Cortex of kidney (tissue), 1 donor: ENCODE measurements at places on chromosomes 6 and 20.

GRCh38 chr20:52127309-52127708 lies 64.3 kb downstream of the ZFP64 start:
- DNase-seq: no peak

- no peak for DNase-seq
Observed at GRCh38 chr20:49713753-49714712, at the start of gene B4GALT5. B4GALT5 (minus strand) TSS chr20:49713878; CDS start chr20:49713690, 188 bp downstream.

GRCh38 chr6:30156262-30156599 lies 4.8 kb downstream of the TRIM10 start:
- no peak for DNase-seq

DNA sequence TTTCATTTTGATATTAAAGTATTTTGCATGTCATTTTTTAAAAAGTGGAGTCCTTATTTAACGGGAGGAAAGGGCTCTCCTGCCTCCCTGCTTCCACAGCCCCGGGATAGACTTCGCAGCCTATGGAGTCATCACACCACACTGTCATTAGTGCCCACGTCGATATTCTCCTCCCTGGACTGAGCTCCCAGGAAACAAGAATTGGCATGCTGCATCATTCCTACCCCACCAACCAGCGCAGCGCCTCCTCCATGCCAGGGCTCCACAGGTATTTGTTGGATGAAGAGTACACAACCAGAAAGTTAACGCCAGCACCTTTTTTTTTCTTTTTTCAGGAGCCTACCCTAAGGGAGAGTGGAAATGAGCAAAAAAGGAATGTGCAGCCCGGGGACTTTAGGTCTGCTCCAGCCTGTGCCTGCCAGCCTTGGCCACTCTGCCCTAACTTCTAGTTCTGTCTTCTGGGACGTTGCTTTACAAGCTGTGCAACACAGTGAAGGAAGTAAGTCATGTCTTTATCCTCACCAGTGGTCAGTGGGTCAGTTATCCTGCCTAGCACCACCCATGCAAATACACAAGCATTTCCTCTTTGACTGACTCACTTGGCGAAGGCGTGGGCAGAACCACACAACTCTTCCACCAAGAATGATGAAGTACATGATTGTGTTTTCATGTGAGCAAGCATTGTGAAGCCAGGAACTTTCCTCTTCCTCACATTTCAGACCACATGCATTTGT lies 180.7 kb upstream of the UST start:
- no peak for DNase-seq

- no peak for DNase-seq
Observed at GRCh38 chr6:18218233-18218632, 46.1 kb downstream of the DEK start.

DNA sequence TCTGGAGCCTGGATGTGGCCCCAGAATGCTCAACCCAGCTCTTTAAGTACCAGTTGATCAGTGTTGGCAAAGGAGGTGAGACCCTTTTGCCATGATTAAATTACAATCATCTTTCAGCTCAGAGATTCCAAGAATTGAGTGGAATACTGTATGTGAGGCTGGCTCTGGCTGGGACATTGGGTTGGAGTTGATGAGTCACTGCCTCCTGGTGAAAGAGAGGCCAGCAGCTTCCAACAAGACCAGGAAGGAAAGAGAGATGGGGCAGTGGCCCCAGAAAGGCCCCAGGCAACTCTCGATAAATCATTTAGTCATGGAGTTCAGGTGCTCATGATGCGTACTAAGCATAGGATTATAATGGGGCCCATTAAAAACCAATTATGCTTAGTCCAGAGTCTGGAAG lies 2.1 kb downstream of the TGM6 start:
- DNase-seq: no peak

- DNase-seq: no peak
Observed at GRCh38 chr6:36962874-36963273, 8.3 kb downstream of the PI16 start.

GRCh38 chr6:102458990-102459389 lies 1065.5 kb downstream of the GRIK2 start:
- DNase-seq: no peak

DNA sequence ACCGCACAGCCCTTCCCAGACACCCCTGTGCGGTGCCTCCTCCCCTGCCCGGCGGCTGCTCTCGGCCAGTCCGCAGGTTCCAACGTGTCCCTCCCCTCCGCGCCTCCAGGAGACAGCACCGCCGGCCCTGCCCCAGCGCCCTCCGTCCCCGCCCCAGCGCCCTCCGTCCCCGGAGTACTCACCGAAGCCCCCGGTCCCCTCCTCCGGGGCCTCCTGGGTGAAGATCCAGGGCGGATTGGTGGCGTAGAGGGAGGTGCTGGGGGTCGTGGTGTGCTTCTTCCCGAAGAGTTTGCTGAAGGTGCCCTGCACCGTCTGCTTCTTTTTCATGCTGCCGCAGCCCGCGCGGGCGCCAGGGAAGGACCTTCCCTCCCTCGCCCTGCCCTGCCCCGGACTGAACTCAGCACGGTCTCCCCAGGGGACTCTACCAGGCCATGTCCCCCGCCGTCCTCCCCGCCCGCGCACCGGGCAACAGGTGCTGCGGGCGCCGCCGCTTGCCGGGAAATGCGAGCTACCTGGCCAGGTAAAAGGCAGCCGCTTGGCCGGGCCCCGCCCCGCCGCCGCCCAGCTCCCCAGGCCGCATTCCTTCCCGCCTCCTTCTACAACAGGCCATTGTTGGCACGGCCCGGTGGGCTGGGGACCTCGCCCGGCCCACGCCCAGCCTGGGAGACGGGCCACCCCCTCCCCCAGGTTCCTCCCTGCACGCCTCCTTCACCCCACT lies at the start of gene C6orf132:
C6orf132 (minus strand) TSS at position 503 of the 718 bp plus-strand sequence; CDS start at position 327, 176 bp downstream.
- no peak for DNase-seq

- no peak for DNase-seq
Observed at GRCh38 chr20:10513931-10514575, 78.9 kb downstream of the SLX4IP start.

DNA sequence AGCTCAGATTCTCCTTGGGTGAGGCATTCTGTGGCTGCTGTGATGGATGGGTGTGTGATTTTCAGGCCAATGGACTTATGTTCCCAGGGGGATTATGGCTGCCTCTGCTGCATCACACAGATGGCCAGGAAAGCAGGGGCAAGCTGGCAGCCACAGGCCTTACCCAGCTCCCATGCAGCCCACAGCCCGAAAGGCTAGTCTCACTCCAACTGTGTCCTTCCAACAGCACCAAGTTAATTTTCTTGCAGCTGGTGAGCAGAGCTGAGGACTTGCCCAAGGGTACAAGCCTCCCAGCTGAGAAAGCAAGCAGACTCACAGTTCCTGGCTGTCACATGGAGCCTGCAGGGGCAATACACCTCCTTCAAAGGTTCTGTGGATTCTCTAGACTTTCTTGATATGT lies 155.2 kb upstream of the KHDRBS2 start:
- DNase-seq: no peak

- no peak for DNase-seq
Observed at GRCh38 chr6:132648356-132648755, 10.6 kb downstream of the TAAR1 start.

DNA sequence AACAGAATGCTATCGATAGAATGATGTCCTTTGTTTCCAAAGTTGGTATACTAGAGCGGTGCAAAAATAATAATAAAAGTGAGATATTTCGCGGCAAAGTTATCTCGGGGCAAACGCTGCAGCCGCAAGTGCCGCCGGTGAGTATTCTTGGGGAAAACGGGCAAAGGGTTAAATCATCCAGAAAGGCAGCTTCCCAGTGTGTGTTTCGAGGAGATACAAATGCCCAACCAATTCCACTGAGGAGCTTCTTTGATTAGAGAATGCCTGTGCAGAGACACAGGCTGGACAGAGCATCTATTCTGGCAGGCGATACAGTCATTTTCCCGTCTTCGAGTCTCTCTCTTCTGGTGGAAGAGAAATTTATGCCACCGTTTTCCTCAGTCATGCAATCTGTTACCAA lies 58.0 kb upstream of the MPC1 start:
- DNase-seq: no peak

DNA sequence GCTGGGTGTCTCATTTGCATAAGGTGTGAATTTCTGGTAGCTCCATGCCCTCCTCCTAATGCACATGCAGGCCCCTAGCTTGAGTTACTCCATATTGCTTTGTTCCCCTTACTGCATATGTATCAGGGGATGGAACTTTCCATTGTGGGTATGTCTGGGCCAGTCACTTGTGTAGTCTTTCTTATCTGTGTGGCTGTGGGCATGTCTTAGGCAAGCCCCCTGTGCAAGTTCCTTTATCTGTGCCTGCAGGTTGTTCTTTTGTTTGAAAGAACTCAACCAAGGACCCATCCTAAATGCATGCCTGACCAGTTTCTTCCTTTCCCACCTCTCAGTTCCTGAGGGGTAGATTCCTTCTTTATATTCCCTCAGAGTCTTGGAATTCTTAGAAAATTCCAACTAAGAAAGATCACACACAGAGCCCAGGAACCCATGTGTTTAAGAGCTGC lies 23.6 kb downstream of the MBOAT1 start:
- no peak for DNase-seq

GRCh38 chr6:46610862-46611553 lies 41.6 kb downstream of the CYP39A1 start:
- DNase-seq: no peak

- no peak for DNase-seq
Observed at GRCh38 chr6:90218959-90219208, 77.8 kb downstream of the BACH2 start.

DNA sequence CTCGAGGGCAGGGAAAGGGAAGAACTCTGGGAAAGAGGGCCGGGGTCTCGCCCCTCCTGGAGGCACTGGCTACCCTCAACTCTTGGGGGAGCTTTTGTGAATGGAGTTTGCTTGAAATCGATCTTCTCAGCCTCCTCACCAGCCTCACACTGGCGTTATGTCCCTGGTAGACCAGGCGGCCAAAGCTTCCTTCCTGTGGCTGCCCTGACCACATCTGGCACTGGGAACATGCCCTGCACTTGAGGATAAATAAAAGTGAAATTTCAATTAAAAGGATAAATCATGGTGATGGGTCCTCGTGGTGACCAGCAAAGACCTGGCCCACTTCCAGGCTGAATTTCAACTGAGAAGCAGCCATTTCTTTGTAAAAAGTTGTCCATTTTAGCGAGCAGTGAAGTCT lies 234.7 kb downstream of the TAF4 start:
- DNase-seq: no peak

DNA sequence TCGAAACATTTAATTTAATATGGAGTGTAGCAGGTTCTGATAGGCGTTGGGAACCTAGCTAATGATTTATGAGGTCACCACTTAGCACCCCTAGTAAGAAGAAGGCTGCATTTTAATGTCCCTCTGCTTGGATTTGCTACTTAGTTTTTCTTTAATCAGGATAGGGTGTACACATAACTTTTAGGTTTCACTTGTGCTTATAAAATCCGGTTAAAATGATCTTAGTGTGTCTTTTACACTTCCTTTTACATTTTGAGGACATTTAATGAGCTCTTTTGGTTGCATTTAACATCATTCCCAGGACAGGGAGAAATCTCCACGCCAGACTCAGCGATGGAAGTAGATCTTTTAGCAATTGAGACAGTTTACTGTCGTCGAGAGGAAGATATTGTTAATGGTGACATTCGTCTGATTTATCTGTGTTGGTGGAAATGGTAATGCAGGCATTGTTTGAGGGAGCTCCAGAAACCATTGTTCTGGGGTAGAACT lies 5.6 kb downstream of the TFAP2A start:
- no peak for DNase-seq

- DNase-seq: no peak
Observed at GRCh38 chr6:159788276-159788675, 1.1 kb downstream of the TCP1 start.

GRCh38 chr20:13333036-13333435 lies 112.0 kb downstream of the ISM1 start:
- no peak for DNase-seq

GRCh38 chr6:116402108-116402937 lies 31.6 kb downstream of the DSE start:
- no peak for DNase-seq

GRCh38 chr6:160071805-160072690 lies 49.6 kb upstream of the SLC22A1 start:
- DNase-seq: no peak

- DNase-seq: no peak
Observed at GRCh38 chr6:131231891-131232290, 96.6 kb downstream of the AKAP7 start.

DNA sequence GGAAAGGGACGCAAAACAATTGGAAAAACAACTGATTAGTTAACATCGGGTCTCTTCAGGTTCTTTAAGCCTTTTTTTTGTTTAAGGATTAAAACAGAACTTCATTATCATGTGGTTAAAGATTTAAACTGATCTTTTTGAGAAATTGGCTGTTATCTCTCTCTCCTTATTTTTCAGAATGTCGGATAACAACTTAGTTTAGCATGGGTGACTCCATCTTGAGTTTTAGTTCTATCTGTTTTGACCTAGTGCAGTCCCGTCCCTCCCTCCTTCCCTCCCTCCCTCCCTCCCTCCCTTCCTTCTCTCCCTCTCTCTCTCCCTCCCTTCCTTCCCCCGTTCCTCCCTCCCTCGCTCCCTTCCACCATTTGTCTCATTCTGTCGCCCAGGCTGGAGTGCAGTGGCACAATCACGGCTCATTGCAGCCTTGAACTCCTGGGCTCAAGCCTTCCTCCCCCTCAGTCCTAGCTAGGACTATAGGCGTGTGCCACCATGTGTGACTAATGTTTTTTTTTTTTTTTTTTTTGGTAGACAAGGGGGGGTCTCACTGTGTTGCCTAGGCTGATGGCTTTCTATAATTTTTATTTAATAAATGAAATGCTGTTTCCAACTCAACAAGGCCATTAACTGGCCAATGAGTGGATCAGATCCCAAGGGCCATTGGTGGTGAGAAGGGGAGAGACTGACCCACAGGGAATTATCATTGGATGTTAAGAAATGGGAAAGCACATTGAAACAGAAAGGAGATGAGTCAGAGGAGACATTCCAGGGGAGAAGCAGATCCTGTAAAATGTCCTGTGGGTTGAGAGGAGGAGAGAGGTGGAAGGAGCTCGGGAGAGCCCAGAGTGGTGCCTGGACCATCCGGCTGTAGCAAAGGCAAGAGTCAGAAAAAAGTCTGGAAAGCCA lies 13.6 kb downstream of the BAK1 start:
- DNase-seq: no peak

DNA sequence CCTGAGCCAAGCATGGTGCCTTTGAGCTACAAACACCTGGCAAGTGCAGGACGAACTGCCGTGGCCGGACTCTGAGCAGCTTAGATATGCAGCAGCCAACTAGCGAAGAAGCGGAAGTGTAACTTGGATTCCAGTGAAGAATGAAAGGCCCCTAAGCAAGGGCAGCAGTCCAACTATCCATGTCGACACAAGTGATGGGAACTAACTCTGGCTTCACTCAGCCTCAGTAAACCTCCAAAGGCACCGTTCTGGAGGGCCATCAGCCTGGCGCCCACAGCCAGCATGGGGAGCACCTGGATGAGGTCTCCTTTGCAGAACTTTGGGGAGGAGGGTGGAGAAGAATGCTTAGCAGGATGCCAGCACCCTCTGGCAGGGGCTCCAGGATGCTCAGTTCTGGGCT lies 78.4 kb upstream of the MLN start:
- no peak for DNase-seq

DNA sequence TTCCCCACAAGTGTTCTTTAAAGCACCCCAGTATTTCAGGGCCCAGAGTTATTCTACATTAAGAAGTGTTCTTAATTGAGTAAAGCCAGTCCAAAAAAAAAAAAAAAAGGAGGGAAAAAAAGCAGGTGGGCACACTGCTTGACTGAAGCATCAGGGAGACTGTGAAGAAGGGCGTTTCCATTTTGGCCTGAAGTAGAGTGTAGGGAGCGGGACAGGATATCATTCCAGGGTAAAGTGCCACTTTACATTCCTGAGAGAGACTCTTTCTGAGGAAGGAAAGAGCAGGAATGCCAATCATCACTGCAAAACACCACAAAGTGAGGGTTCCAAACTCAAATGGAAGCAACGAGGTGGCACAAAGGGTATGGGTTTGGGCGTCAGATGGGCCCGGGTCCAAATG lies 54.1 kb upstream of the BEND6 start:
- DNase-seq: no peak
